ENCODE measurements at places on chromosomes 1 and 21.

DNA sequence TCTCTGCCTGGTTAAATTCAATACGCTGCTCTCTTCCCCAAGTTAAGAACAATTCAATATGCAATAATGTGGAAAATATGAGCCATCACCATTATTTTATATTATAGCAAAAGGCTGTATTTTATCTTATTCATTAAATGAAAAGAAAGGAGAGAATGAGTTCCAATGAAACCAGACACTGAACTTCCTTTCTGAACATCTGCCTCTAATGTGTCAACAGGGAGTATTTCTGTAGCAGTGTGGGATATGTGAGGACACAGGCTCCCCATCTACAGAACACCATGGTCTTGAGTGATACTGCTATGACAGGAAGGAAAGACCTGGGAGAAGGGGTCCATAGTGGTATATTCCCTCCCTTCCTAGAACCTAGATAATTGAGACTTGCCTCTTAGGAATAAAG is 46.3 kb downstream of the CASQ2 start:
- no peak for DNase-seq

DNA sequence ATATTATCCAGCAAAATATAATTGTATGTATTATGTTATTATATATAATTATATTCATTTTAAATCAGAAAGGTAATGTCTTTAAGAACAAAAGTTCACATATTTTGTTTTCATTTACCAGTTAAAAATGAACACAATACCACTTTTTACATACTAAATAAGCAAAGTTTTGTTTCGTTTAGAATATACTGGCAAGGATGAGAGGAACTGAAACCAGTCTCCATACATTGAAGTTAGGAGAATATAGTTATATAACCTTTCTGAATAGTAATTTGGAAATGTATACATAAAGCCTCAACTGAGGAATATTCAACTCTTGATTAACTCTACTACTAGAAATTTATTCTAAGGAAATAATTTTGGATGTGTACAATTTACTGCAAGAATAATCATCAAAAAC is 110.5 kb downstream of the ZNF644 start:
- DNase-seq = no peak

DNA sequence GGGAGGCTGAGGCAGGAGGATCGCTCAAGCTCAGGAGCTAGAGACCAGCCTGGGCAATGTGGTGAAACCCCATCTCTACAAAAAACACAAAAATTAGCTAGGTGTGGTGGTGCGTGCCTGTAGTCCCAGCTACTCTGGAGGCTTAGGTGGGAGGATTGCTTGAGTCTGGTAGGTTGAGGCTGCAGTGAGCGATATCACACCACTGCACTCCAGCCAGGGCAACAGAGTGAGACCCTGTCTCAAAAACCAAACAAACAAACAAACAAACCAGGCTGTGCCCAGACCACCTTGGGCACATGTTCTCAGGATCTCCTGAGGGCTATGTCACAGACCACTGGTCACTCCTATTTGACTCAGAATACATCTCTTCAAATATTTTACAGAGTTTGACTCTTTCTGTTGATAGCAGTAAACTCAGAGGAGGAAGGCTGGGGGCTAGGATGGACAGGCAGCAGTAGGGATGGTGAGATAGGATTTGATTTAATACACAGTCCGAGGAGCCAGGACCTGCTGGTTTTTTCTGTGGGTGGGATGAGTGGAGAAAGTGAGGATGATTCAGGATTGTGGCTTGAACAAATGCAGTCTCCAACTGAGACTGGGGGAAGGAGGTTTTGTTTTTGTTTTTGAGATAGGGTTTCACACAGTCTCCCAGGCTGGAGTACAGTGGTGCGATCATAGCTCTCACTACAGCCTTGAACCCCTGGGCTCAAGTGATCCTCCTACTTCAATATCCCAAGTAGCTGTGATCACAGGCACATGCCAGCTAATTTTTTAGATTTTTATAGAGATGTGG is 46.5 kb downstream of the OLFML3 start:
- no peak for DNase-seq

GRCh38 chr1:41330588-41331545 is 30.4 kb upstream of the FOXO6 start:
- DNase-seq = peak; percentile 67

- DNase-seq = no peak
These were observed 1.1 kb downstream of the FOXO6 start for GRCh38 chr1:41362357-41362721.

DNA sequence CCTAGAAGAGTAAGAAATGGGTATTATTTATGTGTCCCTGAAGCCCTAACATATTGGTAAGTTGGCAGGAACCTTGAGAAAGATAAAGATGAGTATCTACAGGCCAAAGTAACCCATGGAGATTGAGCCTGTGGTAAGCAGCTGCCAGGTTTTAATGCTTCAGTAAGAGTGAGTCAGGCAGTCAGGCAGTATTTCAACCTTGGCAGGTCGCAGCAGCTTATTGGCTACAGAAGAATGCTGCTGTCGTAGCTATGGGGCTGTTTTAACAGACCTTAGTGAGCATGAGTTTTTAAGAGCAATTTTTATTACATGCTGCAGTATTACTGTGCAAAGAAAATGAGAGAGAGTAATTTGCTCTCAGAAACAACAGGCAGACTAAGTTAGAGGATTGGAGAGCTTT is 10.3 kb upstream of the SLC30A10 start:
- no peak for DNase-seq

DNA sequence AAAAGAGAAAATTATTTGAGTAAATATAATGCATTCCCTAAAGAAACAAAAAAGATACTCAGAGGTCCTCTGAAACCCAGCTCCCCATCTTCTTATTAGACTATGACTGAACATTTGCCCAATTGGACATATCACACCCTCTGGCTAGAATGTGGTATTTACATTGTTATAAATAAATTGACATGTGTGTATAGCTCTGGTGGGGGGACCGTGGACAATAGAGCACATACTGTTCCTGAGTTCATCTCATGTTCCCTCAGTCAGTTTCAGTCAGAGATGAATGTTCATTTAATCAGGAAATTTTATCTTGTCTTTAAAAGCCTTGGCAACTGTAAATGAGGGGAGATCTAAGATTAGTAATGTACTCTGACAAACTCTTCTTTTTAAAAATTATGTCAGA is 459.3 kb upstream of the ADAMTS5 start:
- DNase-seq = no peak

DNA sequence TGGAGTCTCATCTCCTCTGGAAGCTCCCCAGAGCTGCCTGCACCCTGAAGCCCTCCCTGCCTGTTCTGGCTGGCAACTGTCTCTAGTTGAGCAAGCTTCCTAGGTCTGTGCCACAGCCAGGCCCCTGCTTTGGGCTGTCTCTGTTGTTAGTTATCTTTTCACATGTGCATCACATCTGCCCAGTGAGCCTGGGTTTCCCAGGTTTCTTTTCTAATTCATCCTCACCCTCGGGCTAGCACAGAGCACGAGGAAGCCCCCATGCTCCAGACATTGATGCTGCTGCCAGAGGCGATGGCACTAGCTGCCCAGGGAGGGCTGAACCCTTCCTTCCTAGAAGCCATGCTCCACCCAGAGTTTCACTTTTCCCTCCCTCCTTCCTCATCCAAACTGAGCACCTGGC is 27.2 kb downstream of the RASSF5 start:
- DNase-seq = no peak
